WTC11 (cell line): ENCODE measurements at places on chromosomes 12 and 14.

- H3K4me1 ChIP-seq, result peaks cover 21% of the 10 kb centered on the region
- no peaks in the 10 kb centered on the region for H3K27me3 ChIP-seq
- H3K36me3 ChIP-seq, result no peaks in the 10 kb centered on the region
- no peak for DNase-seq
Observed at GRCh38 chr12:25797949-25798348, 160.5 kb upstream of the RASSF8 start.

DNA sequence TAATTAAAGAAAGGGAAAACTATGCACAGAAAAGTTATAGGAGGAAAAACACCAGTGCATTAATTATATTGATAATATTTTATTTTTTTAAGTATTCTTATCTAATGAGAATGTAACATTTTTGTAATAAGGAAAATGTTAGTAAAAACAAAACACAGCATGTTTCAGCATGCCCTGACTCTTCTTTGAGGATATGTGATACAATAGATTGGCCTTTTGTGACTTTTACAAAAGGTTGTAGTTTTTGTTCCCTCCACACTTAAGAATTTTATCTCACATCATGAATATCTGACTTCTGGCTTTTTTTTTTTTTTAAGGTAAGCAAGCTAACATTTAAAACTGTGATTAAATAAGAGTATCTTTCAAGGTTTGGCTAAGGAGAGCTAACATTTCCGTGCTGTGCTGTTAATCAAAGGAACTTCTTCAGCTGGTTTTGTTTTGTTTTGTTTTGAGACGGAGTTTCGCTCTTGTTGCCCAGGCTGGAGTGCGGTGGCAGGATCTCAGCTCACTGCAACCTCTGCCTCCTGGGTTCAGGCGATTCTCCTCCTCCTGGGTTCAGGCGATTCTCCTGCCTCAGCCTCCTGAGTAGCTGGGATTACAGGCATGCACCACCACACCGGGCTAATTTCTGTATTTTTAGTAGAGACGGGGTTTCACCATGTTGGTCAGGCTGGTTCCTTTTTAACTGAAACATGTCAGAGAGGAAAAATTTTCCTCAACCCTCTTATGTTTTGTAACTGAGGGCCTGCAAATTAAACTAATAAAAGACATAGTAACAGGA, 30.8 kb upstream of the RESF1 start:
- H3K4me3 ChIP-seq, result no peak overlapping the region
- peaks cover 9% of the 10 kb centered on the region for H3K36me3 ChIP-seq
- peak overlapping the region; percentile 83 for H3K27ac ChIP-seq
- H3K4me1 ChIP-seq, result peaks cover 16% of the 10 kb centered on the region

DNA sequence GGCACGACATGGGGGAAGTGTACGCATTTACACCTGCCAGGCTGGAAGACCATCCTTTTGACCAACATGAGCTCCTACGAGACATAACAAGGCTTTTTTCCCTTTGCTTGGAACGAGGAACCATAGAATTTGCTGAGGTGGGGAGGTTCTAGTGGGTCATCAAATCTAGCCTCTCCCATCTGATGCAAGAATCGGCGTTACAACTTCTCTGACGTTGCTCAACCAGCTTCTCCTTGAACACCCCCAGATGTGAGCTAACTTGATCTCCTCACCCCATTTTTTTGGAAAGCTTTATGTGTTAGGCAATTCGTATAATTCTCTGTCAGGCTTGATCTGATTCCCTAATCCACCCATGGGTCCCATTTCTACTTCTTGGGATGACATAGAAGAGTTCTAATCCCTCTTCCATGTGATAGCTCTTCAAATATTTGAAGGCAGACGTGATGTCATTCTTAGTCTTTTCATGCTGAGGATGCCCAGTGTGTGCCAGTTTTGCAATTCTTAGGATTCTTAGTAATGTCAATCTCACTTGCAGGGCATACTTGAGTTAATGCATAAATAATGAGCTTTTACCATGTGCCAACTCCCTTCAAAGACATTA, 163.6 kb upstream of the PARP11 start:
- peaks cover 9% of the 10 kb centered on the region for H3K36me3 ChIP-seq
- no peak overlapping the region for H3K27ac ChIP-seq

- H3K36me3 ChIP-seq, result peaks cover 10% of the 10 kb centered on the region
- no peak overlapping the region for H3K27ac ChIP-seq
- H3K4me3 ChIP-seq, result no peak overlapping the region
Observed at GRCh38 chr12:68959891-68960464, 27.0 kb upstream of the CPM start.

DNA sequence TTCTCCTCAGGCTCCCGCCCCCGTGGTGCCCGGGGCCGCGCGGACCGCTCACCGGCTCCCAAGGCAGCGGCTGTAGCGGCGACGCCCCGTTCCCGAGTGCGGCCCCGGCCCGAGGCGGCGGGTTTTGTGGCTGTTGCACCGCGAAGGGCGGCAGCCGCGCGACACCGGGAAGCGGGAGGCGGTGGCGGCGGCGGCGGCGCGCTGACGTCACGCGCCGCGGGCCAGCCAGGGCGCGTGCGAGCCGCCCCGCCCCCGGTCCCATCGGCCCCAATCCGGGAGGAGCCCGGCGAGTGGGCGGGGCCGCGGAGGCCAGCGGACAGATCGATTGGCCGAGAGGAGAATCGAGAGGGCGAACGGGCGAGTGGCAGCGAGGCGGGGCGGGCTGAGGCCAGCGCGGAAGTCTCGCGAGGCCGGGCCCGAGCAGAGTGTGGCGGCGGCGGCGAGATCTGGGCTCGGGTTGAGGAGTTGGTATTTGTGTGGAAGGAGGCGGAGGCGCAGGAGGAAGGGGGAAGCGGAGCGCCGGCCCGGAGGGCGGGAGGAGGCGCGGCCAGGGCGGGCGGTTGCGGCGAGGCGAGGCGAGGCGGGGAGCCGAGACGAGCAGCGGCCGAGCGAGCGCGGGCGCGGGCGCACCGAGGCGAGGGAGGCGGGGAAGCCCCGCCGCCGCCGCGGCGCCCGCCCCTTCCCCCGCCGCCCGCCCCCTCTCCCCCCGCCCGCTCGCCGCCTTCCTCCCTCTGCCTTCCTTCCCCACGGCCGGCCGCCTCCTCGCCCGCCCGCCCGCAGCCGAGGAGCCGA, at the start of gene YY1:
YY1 (plus strand) TSS at position 726 of the 792 bp plus-strand sequence. CDS start 101 bp downstream, outside the sequence.
- peak within 1 kb of the TSS; percentile 99 for H3K27ac ChIP-seq
- H3K4me3 ChIP-seq, result peak within 1 kb of the TSS; percentile 94
- H3K36me3 ChIP-seq, result peaks cover 20% of the 10 kb centered on the region

DNA sequence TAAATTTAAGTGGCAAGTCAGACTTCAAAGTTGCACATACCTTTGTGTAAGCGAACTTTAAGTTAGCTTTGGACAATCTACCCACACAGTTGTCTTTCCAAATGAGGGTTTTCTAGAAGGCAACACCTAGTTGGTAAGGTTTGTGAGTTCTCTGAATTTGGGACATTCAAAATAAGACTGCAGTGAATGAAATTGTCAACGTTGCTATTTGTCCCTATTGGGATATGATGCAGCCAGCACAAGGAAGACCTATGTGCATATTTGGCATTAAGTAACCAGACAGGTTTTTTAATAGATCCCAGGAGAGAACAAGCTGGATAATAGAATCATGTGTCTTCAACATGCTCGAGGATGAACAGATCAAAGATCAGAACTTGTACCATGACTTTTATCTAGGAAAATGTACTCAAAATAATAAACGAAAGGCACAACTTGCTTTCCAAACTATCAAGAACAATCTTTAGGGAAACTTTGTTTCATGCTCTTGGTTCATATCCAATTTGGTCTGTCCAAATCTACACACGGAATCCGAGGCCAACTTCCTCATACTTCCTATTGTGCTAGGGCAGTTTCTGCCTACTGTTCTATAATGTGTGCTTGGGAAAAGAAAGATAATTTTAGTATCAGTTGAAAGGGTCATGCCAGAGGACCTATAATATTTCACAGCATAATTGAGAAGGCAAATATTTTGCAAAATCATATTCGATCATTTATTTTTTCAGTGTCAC, 284.2 kb upstream of the SOX5 start:
- no peak for DNase-seq
- H3K4me1 ChIP-seq, result peaks cover 32% of the 10 kb centered on the region
- no peaks in the 10 kb centered on the region for H3K36me3 ChIP-seq

DNA sequence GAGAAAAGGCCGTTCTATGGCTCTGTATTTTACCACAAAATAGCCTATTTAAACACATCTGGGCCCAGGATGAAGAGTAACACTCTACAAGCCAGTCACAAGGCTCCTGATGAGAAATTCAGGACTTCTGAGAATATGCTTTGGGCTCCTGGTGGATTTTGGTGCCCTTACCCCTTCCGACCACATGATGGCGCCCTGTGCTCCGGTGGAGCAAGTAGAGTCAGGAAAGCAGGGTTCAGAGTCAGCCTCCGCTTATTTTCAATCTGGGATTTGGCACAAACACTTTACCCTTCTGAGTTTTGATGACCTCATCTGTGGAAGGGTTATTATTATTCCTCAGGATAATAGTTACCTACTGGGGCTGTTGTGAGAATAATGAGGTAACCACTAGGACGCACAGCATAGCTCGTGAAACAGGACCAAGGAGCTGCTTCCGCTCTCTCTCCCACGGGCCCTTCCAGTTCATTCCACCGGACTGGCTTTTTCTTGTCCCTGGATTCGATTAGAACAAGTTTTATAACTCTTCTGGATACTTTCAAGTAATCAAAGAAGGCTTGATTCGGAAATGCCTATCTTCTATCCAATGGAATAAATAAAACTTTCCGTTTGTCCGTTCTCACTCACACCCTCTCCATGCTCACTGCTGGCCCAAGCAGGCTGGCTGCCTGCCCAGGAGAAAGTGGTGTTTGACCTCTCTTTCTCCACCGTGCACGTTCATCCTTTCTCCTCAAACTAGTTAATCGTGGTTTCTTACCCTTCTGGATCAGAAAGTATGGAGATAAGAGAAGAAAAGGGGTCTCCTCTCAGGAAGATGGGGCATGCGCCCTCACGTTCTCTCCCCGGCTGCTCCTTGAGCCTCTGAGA, 104.6 kb downstream of the GALC start:
- no peaks in the 10 kb centered on the region for H3K36me3 ChIP-seq
- no peak overlapping the region for H3K4me3 ChIP-seq
- H3K27me3 ChIP-seq, result no peaks in the 10 kb centered on the region
- H3K4me1 ChIP-seq, result no peaks in the 10 kb centered on the region
- no peak overlapping the region for H3K27ac ChIP-seq
- DNase-seq, result peak; percentile 84

GRCh38 chr12:21906919-21907493, 34.2 kb downstream of the ABCC9 start:
- H3K4me3 ChIP-seq, result no peak overlapping the region
- peaks cover 12% of the 10 kb centered on the region for H3K4me1 ChIP-seq
- H3K36me3 ChIP-seq, result 0 out of 2 replicates have a peak, but pooled peaks cover 3% of the 10 kb centered on the region

- no peak overlapping the region for H3K27ac ChIP-seq
- H3K36me3 ChIP-seq, result peaks cover 5% of the 10 kb centered on the region
- H3K4me1 ChIP-seq, result no peaks in the 10 kb centered on the region
- H3K27me3 ChIP-seq, result no peaks in the 10 kb centered on the region
- H3K4me3 ChIP-seq, result no peak overlapping the region
Observed at GRCh38 chr12:120049426-120049825, 60.4 kb downstream of the BICDL1 start.

DNA sequence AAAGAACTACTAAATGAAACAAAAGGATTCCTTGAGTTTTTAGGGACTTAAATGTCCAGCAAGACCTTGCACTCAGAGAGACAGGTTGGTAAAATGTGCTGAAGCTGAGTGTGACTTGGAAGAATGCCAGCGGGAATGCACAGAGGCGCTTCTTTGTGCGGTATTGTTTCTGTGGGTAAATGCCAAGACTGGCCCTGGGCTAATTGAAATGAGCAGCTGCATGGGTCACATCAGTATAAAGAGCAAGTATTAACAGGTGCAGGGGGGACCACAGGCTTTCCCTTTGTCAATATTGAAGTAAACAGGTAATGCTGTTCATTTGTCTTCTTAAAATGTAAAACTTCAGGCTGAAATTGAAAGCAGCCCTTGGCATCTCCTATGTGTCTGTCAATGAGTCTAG, 74.3 kb downstream of the LMO3 start:
- H3K27ac ChIP-seq, result no peak overlapping the region
- no peaks in the 10 kb centered on the region for H3K4me1 ChIP-seq
- no peak for DNase-seq
- no peaks in the 10 kb centered on the region for H3K27me3 ChIP-seq

GRCh38 chr14:100426314-100426713, 103.2 kb downstream of the SLC25A47 start:
- H3K27ac ChIP-seq, result no peak overlapping the region
- no peaks in the 10 kb centered on the region for H3K27me3 ChIP-seq
- H3K4me1 ChIP-seq, result peaks cover 17% of the 10 kb centered on the region
- no peak overlapping the region for H3K4me3 ChIP-seq
- no peaks in the 10 kb centered on the region for H3K36me3 ChIP-seq

DNA sequence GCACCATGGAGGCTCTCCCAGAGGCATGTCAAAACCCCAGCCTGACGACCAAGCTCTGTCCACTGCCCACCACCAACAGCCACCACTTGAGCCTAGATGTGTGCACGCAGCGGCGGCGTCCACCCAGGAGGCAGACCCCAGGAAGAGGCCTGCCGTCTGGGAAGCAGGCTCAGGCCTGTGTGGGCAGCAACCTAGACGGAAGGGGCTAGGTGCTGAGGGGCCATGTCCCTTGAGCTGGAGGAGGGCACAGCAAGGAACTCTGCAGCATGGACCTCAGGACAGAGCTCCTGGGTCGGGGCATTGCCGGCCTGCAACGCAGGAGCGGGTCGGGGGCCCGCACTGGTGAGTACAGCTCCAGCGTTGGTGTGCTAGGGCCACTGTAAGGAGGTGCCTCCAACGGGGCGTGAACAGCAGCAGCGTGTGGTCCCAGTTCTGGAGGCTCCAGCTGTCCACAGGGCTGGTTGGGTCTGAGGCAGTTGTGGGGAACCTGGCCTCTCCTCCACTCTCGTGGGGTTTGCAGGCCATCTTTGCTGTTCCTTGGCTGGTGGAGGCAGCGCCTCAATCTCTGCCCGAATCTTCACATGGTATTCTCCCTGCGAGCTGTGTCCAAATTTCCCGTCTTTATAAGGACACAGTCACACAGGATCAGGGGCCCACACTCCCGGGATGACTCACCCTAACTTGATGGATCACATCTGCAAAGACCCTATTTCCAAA, 20.5 kb downstream of the ZBTB42 start:
- H3K27me3 ChIP-seq, result peaks cover 26% of the 10 kb centered on the region
- peak; percentile 10 for DNase-seq
- H3K4me3 ChIP-seq, result no peak overlapping the region
- peaks cover 19% of the 10 kb centered on the region for H3K4me1 ChIP-seq
- H3K36me3 ChIP-seq, result no peaks in the 10 kb centered on the region; the same call in 1 of the 2 replicates

- H3K4me1 ChIP-seq, result no peaks in the 10 kb centered on the region
- H3K27ac ChIP-seq, result no peak overlapping the region
- no peak overlapping the region for H3K4me3 ChIP-seq
- H3K27me3 ChIP-seq, result peaks cover 5% of the 10 kb centered on the region
Observed at GRCh38 chr14:105602799-105603793, 76.7 kb downstream of the TMEM121 start.

DNA sequence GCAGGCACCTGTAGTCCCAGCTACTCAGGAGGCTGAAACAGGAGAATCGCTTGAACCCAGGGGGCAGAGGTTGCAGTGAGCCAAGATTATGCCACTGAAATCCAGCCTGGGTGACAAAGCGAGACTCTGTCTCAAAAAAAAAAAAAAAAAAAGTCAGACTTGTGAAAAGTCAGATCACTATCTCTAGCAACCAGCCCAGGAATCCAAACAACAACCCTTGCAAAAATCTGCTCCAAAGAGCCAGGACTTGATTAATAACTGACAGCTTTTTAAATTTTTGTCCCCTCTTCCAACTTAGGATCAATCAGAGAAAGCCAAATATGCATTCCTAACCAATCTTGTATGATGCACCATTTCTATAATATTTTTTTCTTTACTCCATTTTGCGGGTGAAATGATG, 7.7 kb upstream of the NFATC4 start:
- H3K27me3 ChIP-seq, result peaks cover 68% of the 10 kb centered on the region
- no peaks in the 10 kb centered on the region for H3K36me3 ChIP-seq
- no peak overlapping the region for H3K27ac ChIP-seq
- no peak for DNase-seq
